ENCODE measurements at places on chromosomes 3 and 15.
A peak's percentile ranks its signal among the peaks of the same experiment; 100 is the strongest.

DNA sequence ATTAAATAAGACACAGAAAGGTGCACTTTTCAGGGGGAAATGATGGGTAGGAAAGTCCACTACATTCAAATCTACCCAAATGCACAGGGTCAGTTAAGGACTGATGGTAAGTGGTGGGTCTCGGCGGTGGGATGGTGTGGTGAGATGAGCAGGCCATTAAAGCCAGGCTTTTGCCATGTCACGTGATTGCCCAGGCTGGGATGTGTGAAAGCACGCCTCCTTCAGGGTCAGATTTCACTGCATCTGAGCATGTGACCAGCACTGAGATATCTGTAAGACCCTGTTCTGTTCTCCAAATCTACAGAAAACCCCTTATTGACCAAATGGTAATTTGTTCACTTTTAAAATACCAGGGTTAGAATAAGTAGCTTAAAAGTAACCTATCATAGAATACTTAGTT lies 301.5 kb downstream of the MEX3B start:
- no peak for DNase-seq

DNA sequence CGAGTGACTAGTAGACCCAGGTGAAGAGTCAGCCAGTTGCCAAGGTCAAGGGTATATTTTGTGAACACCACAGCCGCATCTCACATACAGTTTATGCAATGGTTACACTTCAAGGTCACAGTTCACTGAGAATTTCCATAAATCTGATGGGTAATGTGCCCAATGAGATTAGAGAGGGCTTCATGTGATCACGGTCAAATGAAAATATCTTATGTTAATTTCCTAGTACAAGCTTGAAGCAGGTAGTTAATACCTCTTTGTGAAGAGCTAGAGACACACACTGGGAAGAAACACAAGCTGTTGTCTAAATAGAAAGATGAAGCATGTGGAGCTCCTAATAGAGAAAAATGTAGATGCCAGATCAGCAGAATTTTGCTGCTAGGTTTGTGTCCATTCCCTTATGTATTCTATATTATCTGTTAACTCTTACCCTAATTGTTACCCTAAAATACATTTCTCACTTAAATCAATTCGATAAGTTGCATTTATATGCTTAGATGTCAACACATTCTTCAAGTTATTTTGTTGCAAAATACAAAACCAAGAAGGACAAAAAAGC lies 136.0 kb downstream of the NR2F2 start:
- no peak for DNase-seq

GRCh38 chr3:42827654-42828053 lies 18.4 kb downstream of the ACKR2 start:
- DNase-seq: no peak

- no peak for DNase-seq
Measured at GRCh38 chr15:38304481-38304880, 51.8 kb downstream of the SPRED1 start.

- peak; percentile 35 for DNase-seq
Measured at GRCh38 chr15:39919748-39920509, at the start of gene GPR176. GPR176 (minus strand) TSS chr15:39920266; CDS start chr15:39920026, 240 bp downstream.

DNA sequence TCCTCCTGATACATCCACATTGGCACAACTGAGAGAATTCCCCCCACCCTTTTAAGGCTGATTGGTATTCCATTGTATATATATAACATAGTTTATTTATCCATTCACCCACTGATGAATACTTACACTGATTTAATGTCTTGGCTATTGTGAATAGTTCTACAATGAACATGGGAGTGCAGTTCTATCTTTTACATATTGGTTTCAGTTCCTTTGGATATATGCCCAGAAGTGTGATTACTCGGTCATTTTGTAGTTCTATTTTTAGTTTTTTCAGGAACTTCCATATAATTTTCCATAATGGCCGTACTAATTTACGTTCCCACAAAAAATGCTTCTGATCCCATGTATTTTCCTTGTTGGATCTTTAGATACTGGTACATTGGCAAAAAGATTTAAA lies 135.3 kb downstream of the FMN1 start:
- no peak for DNase-seq

DNA sequence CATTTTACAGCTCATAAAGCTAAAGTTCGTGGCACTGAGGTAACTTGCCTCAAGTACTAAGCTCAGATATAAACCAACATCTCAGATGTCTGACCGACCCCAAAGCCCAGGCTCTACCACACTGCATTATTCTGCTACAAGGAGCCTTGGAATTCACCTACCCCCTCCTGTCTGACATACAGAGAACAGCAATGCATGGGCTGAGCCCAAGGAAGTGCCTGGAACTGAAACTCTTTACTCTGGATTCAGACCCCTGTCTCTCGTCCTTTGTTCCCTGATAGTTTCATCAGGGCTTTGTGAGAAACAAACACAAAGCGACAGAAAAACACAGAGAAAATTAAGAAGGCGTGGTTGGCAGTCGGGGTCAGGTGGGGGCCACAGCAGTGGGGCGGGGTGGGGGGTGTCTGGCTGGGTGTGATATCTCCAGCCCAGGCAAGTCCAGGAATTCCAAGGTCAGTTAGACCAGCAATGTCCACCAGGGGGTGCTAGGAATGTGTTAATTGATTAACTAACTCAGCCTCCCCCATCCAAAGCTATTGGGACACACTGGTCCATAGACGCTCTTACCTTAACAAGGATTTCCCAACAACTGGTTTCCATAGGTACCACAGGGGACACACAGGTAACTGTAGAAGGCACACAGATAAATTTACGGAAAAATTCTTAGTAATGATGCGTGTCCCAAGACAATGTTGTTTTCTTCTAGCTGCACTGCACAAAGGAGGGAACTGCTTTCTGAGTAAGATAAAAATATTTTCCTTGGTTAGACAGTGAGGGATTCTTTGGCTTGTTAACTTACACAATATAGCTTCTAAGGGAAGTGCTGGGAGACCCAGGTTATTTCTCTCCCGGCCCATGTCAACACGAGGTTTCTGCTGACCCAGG lies 18.8 kb upstream of the SSUH2 start:
- DNase-seq: no peak

- DNase-seq: no peak
Measured at GRCh38 chr3:20984594-20985205, 766.3 kb downstream of the ZNF385D start.

- no peak for DNase-seq
Measured at GRCh38 chr3:13272831-13273603, 147.1 kb downstream of the NUP210 start.

DNA sequence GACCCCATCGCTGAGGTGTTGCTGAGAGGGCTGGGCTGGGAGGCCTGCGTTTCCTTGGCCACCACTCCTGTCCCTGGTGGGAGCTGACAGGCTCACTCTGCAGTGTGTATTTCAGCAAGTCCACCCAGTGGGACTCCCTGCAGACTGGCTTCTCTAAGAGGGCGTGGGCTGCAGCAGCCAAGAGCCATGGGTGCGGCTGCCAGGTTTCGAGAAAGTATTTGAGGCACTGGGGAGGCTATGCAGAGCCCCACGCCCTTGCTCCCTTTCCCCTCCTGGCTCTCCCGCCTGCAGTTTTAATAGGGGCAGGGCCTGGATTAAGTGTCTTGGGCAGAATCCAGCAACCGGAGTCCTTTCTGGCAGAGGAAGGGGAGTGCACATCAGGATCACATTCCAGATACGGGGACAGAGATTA lies 242.1 kb downstream of the THSD4 start:
- DNase-seq: no peak
